ENCODE measurements at places on chromosomes 16 and 17.

- no peak for DNase-seq
Measured at GRCh38 chr17:72931163-72931562, 161.3 kb downstream of the SLC39A11 start.

DNA sequence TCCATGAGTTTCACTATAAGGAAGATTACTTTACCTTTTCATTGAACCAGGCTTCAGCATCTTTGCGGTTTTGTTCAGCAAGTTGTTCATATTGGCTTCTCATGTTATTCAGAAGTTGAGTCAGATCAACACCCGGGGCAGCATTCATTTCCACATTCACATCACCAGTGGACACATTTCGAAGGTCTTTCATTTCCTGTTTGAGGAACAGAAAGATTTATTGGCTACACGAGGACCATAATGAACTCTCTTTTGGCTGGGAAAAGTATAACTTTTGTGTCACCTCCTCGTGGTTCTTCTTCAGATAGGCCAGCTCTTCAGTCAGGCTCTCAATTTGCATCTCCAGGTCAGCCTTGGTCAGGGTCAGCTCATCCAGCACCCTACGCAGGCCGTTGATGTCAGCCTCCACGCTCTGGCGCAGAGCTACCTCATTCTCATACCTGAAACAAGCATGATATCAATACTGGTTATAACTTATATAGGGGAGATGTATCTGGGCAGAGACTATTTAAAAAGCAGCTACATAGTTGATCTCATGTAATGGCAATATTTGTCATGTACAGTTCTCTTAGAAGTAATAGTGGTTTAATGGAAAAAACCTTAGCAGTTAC, 2.1 kb downstream of the KRT10 start:
- DNase-seq, result no peak

- DNase-seq, result no peak
Measured at GRCh38 chr16:1746693-1747195, 24.6 kb downstream of the NME3 start.

- no peak for DNase-seq
Measured at GRCh38 chr17:82898976-82899514, 59.2 kb upstream of the ZNF750 start.

DNA sequence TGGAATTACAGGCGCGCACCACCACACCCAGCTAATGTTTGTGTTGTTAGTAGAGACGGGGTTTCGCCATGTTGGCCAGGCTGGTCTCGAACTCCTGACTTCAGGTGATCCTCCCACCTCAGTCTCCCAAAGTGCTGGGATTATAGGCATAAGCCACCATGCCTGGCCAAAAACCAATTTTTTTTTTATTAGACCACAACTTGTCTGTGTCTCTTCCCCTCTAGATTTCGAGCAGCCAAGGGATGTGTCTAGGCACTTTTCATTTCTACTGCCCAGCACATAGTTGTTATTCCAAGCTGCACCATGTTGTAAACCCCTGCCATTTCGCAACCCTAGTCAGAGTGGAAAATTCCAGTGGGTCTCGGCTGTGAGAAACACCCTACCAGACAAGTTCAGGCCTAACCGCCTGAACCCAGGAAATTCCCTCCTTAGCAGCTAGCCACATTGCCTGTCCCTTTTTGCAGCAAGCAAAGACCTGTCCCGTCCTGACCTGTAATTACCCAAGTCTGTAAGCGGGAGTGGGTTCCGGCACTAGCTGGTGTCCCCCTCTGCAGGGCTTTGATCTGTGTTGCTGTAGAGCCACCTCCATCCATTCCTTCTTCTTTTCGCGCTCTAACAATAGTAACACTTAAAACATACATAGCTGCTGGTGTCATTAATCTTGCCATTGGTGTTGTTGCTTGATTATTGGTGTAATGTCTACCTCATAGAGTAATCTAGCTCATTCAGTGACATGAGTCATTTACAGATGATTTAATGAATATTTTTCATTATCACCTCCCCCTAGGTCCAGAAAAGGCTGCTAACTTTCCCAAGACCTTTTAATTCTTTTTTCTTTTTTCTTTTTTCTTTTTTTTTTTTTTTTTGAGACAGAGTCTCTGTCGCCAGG, 77.3 kb upstream of the ATF7IP2 start:
- no peak for DNase-seq

GRCh38 chr17:48553826-48554225, 8.9 kb upstream of the HOXB2 start:
- no peak for DNase-seq

DNA sequence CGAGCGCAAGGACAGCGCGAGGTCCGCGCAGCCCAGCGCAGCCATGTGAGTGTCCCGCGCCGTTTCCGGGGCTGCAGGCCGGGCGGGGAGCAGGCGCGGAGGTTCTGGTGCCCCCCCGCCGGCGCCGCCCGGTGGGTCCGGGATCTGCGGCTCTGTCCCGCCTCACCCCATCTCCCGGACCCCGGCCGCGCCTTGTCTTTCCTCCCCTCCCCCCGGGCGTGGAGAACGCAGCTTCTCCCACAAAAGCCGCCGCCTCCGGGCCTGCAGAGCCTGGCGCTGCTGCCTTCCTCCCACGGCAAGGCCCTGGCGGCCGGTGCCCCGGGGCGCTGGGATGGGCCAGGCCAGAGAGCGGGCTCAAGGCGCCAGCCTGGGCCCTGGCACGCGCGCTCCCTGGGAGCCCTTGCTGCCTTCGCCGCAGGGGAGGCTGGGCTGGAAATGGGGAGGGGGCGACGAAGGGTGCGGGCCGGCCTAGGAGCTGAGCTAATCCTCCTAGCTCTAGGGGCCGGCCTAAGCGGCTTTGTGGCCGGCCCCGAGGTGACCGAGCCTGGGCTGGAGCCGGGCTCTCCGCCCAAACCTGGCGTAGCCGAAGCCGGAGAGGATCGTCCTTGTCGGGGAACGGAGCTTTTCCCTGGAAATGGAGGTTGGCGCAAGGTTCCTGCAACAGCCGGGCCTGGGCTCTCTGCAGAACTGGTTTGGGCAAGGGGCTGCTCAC, 397 bp downstream of the RIPOR1 start:
- no peak for DNase-seq

DNA sequence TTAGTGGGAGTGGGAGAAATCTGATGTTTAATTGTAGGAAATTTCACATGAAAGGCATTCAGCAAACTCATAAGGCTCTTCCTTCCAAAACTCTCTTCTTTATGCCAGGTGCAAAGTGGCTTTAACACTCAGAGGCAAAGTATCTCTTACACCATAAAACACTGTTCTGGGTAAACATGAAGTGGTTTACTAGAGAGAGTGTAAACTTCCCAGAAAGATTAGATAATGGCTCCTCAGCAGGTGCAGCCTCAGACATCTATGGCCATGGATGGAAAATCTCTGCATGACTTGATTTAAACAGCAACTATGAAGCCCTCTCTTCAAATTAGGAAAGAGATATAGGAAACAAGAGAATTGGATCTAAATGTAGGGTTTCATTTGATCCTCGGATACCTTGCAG, 583.1 kb upstream of the SALL1 start:
- no peak for DNase-seq

Data from kidney glomerular epithelial cell (primary cell).